SK-N-SH (cell line): ENCODE measurements at places on chromosomes 12 and 14.

GRCh38 chr14:94689218-94689984, 77.2 kb downstream of the SERPINA3 start:
- DNase-seq = peak; percentile 93

DNA sequence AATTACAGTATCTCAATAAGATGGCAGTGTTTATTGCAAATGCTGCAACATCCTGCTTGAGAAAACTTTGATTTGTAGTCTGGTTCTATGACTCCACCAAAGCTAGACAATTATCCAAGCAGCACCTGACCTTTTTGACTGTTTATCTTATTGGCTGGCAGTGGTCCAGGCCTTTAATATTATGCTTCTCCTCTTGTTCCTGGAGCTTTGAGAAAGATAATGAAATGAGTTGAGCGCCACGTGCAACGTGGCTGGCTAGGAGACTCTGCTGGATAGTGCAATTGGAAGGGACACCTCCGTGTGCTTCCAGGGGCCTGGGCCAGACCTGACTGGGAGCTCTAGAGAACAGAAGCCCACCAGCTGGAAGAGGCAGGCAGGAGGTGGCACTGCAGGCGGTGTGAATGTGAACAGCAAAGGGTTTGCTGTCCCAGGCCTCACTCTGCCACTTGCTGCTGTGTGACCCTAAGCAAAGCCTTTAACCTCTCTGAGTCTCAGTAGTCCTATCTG, 349.3 kb downstream of the CACNA1C start:
- DNase-seq = peak; percentile 42

- DNase-seq = no peak
Observed at GRCh38 chr12:53094394-53094787, 3.1 kb upstream of the IGFBP6 start.

GRCh38 chr14:94051779-94052178, 25.6 kb downstream of the OTUB2 start:
- no peak for DNase-seq

- no peak for DNase-seq
Observed at GRCh38 chr12:98983647-98984046, 338.6 kb downstream of the APAF1 start.

DNA sequence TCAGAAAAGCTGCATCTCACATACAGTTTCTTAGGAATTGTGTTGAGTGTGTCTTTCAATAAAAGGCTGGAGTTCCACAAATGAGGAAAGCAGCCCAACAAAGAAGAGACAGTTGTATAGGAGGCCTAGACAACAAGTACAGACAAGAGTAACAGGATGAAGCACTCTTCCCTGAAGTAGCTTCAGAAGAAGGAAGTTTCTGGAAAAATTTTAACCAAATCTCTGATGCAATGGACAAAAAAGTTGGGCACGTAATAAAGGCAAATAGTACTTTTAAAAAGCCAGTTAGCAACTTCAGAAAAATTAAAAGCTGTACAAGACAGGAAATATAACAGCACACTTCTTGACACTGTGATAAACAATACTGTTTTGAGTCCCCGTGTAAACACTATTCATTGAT, 134.1 kb upstream of the PLEKHG7 start:
- DNase-seq = no peak

DNA sequence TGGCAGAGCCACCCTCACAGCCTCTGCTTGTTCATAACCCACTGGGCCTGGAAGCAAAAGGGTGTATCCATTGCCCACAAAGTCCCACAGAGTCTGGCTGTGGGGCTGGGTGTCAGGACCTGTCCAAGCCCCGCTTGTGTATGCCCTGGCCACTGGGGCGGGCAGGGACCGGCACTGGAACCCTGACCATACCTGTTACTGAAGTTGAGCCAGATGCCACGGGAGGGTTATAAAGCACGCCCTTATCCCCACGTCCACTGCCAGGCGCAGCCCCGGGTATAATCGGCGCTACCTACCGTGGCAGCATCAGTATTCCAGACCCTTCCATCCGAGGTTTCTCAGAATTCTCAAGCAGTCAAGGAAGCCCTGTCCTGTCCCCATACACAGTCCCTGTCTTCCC, 40.8 kb downstream of the PHETA1 start:
- no peak for DNase-seq

DNA sequence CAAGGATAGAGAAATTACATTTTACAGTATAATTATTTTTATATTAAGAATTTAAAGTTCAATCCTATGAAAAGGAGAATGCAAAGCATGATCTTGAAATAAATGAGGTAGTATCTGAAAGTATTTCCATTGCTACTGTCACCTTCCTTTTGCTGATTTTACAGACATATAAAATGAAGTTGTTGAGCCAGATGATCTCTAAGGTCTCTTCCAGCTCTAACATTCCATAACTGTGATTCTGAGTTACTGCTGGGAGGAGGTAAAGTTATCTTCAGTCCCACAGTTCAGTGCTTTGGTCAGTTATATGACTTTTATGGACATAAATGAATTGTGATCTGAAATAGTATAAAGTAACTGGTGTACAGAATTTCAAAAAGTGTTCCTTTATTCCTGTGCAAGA, 52.8 kb downstream of the SLC38A6 start:
- DNase-seq = no peak

- no peak for DNase-seq
Observed at GRCh38 chr12:53425515-53426150, 2.0 kb downstream of the AMHR2 start.

DNA sequence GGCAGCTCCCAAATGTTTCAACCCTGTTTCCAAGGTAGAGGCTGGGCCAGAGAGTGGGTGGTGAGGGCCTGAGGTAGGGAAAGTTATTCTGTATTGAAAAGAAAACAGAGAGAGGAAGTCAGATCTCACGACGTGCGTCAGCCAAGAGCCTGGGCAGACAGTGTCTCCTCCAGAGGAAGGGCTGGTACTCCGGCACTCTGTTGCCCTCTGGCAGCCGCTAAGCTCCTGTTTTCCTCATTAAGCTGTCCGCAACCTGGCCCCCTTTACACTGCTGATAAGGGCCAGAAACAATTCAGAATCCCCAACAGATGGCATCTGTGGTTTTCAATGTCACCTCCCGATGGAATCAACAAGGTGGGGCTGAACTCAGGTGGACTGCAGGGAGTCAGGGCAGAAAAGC, 26.0 kb upstream of the LTBP2 start:
- DNase-seq = peak; percentile 59

DNA sequence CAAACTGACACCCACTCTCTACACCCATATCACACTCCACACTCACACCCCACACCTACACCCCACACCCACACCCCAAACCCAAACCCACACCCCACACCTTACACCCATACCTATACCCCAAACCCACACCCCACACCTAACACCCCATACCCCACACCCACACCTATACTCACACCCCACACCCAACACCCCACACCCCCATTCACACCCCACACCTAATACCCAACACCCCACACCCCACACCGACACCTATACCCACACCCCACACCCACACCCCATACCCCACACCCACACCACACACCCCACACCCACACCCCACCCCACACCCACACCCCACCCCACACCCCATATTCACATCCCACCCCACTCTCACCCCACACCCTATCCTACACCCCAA, 38.5 kb downstream of the TMEM120B start:
- no peak for DNase-seq

GRCh38 chr12:104910196-104910840, 47.8 kb downstream of the SLC41A2 start:
- no peak for DNase-seq

- DNase-seq = no peak
Observed at GRCh38 chr14:34766606-34767005, 52.2 kb upstream of the CFL2 start.

DNA sequence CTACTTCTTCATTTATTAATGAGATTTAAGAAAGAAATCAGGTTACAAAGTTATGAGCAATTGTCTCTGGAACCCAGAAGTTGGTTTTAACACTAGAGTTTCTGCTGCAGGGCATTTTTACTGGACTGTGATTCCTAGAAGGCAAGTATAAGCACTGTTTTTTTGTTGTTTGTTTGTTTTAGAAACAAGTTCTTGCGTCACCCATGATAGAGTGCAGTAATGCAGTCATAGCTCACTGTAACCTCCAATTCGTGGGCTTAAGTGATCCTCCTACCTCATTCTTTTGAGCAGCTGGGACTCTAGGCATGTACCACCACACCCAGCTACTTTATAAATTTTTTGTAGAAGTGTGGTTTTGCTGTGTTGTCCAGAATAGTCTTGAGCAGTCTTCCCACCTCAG, 25.6 kb downstream of the RAP1B start:
- DNase-seq = no peak

DNA sequence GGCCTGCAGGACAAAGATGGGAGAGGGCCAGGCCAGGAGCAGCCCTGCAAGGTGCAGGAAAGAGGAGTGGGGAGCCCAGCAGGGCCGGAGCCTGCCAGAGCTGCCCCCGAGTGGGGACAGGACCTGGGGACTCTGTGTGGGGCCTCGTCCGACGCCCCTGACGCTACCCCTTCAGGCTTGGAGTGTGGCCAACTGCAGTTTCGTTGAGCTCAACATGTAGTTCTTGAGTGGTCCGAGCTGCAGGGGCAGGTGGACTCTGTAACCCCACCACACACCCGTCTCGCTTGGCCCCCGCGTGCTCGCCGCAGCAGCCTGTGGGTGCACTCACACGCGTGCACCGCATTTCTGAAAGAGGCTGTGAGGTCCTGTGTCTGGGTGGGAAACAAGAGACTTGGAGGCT, 2.0 kb downstream of the ASPG start:
- no peak for DNase-seq

DNA sequence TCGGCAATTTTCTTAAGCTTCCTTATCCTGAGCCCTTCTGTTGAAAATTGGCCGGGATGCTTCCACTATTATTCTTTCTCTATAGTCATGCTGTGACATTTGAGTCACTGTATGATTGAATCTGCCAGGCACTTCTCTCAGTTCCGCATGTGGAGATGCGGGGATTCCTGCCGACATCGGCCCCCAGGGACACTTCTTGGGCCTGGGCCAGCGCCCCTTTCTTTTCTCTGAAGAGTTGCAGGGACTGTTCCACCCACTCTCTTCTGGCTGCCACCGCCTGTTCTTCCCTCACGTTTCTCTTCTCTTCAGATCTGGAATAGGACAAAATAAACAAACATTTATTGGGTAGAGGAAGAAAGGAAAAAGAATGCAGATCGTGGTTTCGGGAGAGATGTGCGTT, 310.1 kb downstream of the ETNK1 start:
- DNase-seq = no peak

DNA sequence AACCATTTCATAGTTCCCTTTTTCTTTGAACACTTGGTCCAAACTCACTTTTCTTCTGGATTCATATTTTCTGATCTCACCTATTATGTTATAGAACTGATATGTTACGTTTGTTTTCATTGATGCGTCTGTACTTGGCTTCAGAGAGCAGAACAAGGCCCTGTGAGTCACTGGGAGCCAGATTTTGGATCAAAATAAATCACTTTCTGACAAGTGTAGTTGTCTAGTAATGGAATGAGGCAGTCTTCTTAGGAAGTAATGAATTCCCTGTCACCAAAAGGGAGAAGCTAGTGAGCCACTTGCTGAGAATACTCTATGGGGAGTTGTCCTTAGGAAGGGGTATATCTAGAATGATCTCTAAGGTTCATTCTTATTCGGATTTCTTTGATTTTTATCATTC, 10.2 kb downstream of the BICD1 start:
- no peak for DNase-seq

GRCh38 chr12:120719072-120719471, 6.6 kb upstream of the ACADS start:
- no peak for DNase-seq

DNA sequence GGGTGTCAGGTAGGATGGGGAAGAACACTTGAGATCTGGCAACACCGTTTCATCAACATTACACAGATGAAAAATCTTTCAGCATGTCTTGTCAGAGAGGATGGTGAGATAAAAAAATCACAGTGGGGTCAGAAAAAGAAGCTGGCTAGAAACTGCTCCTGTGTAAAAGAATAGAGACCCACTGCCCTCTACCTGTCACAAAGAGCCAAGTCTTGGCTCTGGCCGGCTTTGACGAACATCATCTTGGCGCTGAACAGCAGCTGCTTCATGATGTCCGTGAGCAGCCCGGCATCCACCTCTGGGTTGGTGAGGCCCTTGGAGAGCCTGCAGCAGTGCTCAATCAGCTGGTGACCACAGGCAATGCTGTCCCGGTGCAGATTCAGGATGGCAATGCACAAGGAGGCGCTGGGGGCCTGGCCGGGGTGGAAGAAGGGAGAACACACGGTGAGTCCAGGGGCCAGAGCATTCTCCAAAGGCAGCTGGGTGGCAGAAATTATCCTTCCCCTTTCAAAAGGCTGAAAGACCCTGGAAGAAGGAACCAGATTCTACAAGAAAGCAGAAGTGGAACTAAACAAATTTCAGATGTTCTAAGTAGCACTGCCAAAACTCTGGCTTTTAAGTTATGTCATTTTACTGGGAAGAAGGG, 50.2 kb downstream of the ZFYVE26 start:
- no peak for DNase-seq

DNA sequence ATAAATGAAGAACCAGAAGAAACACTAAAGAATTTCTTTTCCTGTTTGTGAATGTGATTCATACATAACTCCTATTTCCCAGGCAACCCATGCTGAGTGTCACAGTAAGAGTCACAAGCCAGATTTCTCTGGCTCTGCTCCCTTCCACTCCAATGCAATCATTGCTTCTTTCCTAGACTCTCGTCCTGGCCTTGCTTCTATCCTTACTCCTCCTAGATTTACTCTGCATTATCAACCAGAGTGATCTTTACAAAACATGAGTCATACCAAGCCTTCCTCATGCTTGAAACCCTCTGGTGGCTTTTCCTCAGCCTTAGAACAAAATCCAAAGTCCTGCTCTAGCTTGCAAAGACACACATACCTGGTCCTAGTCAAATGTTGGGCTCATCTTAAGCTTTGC, 13.3 kb downstream of the IL22 start:
- DNase-seq = no peak

GRCh38 chr12:125861299-125862281, 796.4 kb downstream of the AACS start:
- DNase-seq = peak; percentile 8
